Activated CD4-positive, alpha-beta T cell treated with anti-CD3 and anti-CD28 coated beads, Interleukin-2, Interleukin-6, amounts not matched to agents 100 ng/mL and 50 ng/mL, durations not matched to agents 16 hours and 8 hours (primary cell): ENCODE measurements at places on chromosomes 5 and 9.

DNA sequence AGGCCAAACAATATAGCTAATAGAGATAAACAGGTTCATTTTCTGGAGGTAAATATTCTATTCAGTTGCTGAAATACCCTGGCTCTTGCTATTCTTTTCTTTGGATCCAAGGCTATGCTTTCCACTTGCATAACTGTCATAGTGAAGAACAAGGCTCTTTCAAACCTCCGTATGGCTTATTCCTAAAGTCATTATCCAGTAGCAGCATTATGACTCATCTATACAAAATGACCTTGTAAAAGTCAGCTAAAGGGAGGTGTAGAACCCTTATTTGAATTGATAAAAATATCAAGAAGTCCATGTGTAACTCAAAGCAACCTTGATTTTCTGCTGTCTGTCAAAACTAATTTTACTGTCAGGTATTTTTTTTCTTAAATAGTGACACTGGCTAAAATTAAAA lies 447.8 kb downstream of the PLK2 start:
- DNase-seq: no peak

DNA sequence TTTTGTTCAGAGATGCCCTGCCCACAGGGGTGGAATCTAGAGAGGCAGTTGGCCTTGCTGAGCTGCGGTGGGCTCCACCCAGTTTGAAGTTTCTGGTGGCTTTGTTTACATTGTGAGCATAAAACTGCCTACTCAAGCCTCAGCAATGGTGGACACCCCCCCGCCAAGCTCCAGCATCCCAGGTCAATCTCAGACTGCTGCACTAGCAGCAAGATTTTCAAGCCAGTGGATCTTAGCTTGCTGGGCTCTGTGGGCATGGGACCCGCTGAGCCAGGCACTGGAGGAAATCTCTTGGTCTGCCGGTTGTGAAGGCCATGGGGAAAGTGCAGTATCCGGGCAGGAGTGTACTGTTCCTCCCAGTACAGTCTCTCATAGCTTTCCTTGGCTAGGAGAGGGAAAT lies 55.5 kb downstream of the MINAR2 start:
- no peak for DNase-seq

GRCh38 chr5:173452119-173452905 lies 124.1 kb upstream of the STC2 start:
- DNase-seq: no peak

- DNase-seq: no peak
Observed at GRCh38 chr5:34656700-34657273, 659 bp downstream of the RAI14 start.

DNA sequence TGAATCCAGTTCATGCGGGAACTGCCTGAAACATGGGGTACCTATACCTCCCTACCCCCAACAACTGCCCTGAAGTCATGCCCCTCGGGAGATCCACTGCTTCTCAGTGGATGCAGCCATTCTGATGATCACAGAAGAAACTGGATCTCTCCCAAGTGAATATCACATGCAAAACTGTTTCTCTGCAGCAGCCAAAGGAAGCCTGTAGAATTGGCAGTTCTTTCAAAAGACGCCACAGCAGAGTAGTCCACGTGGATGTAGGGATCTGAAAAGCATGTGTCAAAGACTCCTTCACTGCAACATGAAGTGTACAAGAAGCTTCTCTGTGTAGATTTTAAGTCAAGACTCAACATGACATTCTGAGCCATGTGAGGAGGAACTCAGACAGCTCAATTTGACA lies 286.7 kb downstream of the NR3C1 start:
- no peak for DNase-seq

DNA sequence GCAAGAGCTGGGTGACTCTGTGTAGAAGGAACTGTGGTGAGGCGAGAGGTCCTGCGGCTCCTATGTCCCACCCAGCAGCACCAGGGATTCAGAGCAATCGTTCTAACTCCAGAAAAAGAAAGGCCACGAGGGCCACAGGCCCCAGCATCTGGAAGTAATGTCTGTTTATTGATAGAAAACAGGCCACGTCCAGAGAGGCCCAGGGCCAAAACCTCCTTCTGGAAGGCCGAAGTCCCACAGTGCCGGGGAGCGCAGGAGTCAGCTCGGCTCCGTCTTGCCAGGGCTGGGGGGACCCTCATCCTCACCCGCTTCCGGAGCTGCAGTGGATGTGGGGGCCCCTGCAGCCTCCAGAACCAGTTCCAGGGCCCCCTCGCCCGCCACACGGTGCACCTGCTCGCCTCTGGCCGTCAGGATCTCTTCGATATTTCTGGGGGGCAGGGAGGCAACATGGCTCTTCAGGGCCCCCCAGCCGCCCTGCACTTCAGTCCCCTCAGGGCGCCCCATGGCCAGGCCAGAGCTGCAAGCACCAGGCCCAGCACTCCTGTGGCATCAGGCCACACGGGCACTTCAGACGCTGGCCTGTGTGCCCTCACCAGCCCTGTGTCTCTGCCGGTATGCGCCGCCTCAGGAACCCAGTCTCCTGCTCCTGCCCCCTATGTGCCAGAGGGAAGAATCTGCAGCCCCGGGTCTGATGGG lies 1.6 kb downstream of the DNLZ start:
- DNase-seq: no peak

GRCh38 chr5:56876327-56876726 lies 33.1 kb upstream of the SETD9 start:
- DNase-seq: no peak

DNA sequence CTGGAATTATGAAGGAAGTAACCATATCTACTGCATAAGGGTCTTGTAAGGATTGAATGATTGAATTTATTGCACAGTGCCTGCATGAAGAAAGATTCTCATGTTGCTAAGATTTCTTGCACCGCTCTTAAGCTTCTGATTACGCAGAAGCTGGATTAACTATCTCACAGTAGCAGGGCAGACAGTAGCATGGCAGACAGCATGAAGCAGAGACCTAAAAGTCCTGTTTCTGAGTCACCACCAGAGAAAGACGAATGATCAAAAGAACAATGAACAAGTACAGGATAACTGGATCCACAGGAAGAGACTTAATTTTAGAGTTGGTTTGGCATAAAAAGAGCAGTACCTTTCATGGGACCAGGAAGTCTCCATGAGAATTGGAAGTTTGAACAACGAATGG lies 142.4 kb downstream of the MAPKAP1 start:
- DNase-seq: no peak

GRCh38 chr5:139635606-139636206 lies 12.4 kb upstream of the CXXC5 start:
- peak; percentile 21 for DNase-seq
